Esophagus squamous epithelium (tissue), 5 donors: ENCODE measurements at places on chromosomes 11 and 22.

- DNase-seq, result no peak
Observed at GRCh38 chr11:45133878-45134277, 12.6 kb upstream of the PRDM11 start.

DNA sequence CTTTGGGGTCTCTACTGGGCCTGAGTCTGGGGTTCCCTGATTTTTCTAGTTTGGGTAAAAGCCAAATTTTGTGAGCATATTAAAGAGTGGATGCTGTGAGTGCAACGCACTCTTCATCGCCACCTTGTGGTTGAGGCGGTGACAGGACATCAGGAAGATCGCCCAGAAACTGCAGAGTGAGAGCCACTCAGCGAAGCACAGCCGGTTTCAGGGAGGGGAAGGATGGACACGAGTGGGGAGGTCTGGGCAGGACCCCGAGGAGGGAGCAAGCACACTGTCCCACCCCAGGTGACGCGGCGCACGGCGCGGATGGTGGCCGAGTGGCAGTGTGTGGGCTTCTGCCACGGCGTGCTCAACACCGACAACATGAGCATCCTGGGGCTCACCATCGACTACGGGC, 9.1 kb downstream of the SELENOO start:
- no peak for DNase-seq

- DNase-seq, result no peak
Observed at GRCh38 chr11:111520560-111520959, 6.0 kb downstream of the HOATZ start.

- DNase-seq, result no peak
Observed at GRCh38 chr11:103623933-103624332, 412.5 kb upstream of the DDI1 start.

- no peak for DNase-seq
Observed at GRCh38 chr11:12066799-12067508, 43.4 kb upstream of the MICAL2 start.

- DNase-seq, result no peak
Observed at GRCh38 chr11:13210424-13210823, 67.2 kb upstream of the BMAL1 start.

DNA sequence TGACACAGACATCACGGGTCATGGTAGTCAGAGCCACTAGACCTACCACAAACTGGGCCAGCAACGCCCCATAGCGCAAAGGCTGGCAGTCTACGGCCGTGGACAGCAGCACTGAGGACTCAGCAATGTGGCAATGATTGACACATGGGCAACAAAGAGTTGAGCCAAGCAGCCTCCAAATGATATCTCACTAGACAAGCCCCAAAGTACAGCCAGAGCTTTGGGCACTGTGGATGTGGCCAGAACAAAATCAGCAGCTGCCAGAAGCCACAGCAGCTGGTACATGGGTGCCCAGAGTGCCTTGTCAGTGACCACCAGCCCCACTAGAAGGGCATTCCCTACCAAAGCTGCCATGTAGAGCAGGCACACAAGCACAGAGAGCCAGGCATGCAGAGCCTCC, 11.2 kb upstream of the UBQLNL start:
- DNase-seq, result no peak

DNA sequence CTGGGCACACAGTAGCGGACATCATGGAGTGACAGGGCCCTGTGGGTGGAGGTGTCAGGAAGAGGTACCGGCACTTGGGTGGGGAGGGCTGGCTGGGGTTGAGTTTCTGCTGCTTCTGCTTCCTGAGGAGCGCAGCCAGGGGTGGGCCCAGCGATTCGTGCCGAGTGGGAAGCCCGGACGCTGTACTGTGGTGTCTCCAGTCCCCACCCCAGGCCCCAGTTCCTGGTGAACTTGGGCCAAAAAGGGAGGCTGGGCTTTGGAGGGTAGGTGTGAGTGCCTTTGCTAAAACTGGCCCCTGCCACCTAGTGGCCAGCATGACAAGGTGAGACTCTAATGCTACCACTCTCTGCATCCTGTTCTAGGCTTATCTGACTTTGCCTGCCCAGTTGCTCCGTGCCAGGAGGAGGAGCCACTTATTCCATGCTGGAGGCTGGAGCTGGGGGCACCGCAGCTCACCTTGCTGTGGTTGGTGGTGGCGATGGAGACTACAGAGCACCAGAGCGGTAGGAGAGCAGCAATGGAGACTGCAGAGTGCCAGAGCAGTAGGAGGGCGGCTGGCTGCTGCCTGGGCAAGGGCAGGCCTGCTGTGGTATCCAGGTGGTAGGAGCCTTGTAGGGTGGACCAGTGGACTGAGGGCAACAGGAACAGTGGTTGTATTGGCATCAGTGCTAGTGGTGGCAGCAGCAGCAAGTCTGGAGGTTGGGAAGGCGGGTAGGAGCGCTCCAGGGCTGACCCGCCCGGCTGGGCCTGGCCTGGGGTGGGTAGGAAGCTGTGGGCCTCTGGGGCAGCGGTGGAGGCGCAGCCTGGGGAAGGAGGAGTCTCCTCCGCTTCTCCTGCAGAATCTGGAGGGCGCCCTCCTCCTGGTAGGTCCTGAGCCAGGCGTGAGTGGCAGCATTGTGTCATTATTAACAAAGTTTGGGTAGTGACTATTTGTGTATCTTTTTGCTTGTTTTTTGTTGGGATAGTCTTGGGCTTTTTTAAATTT, 2.2 kb upstream of the RFPL2 start:
- no peak for DNase-seq

GRCh38 chr22:37521236-37521739, 2.1 kb upstream of the CARD10 start:
- no peak for DNase-seq

- DNase-seq, result no peak
Observed at GRCh38 chr22:43392385-43392989, 19.3 kb upstream of the MPPED1 start.

DNA sequence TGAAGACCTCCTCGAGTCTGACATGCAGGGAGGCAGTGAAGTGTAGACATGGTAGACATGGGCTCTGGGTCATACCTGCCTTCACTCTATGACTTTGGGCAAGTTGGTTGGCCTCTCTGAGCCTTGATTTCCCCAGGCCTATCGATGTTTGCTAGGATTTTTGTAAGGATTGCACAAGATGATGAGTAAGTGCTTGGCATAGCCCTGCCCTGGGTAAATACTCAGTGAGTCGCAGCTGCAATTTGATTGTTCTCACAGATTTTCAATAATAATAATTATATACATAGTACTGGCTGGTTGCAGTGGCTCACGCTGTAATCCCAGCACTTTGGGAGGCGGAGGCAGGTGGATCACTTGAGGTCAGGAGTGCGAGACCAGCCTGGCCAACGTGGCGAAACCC, 18.1 kb downstream of the MCM5 start:
- no peak for DNase-seq
